Stimulated activated CD4-positive, alpha-beta T cell treated with anti-CD3 and anti-CD28 coated beads, Interleukin-4, amount 100 ng/mL, for 1 hour (primary cell): ENCODE measurements at places on chromosomes 6 and 20.

- no peak for DNase-seq
Measured at GRCh38 chr20:51382986-51383821, 159.3 kb downstream of the NFATC2 start.

DNA sequence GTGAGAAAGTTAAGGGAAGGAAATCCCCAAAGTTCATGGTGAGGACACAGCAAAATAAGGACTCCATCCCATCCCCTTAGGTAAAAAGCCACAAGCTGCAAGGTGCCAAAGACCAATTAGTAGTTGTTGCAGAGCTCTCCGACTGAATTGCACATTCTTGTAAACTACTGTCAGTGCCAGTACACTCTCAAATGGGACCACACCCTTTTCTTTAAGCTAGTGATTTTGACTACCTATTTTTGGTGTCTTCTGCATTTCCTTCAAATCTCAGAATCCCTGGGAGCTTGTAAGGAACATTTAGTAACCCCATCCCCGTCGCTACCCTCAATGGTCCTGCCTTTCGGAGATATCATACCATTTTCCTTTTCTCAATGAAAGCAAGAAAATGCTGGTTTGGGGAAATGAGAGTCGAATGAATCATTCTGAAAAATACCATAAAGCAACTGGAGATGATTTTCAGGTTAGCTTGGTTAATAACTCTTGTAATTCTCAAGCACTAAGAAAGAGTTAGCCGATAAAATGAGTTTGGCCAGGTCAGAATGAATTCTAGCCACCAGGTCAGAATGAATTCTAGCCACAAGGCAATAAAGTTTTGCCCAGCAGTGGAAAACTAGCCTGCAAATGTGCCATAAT lies 5.2 kb upstream of the HMGN3 start:
- DNase-seq: no peak

DNA sequence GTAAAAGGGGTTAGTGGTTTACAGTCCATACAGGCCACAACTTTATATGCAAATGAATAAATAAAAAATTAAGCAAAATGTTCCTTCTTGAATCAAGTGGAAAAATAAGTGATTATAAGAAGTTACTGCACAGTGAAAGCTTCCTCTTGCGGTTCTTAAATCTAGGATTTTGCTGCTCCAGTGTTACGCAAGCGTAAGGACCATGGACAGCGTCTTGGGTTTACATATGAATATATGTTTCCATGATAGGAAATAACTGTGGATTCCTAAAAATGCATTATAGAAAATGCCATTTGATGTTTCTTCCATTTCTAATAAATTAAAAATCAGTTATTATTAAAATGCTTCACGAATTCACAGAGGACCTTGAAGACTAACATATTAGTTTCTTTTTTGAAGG lies 176.6 kb upstream of the POU3F2 start:
- DNase-seq: no peak

DNA sequence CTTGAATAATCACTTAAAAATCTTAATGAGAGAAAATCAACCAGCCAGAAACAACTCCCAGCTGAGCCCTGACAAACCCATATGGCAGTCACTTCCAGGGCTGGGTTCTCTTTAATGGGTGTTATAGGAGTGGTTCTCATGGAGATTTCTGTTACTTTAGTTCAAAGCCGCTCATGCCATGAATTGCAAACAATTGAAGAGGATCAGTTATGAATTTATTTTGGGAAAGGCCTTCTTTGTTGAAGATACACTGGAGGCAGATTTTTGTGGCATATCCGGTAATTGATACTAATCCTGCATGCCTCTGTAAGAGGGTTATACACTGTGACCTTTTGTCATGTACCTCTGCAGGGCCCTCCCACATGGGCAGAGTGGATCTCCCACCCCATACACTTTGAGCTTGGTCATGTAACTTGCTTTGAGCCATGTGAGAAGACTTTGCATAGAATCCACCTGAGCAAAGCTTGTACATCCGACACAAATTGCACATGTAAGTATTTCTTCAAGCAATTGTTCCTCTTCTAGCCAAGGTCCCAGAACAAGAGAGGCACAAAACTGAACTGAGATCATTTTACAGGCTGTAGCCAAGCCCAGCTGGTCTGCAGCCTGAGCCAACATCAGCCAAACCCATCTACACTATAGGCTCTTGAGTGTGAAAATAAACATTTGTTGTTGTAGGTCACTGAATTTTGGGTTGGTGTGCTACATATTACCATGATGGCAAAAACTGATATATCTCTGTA lies 492.3 kb downstream of the PREX1 start:
- no peak for DNase-seq

GRCh38 chr20:64224351-64225170 lies 31.0 kb upstream of the PCMTD2 start:
- DNase-seq: no peak

- DNase-seq: peak; percentile 49
Measured at GRCh38 chr20:43914311-43915210, at the start of gene TOX2. TSS of gene TOX2 (plus strand) at chr20:43914852. CDS start at chr20:43914892, 40 bp downstream.

GRCh38 chr6:143516690-143517446 lies 5.3 kb upstream of the FUCA2 start:
- DNase-seq: no peak

DNA sequence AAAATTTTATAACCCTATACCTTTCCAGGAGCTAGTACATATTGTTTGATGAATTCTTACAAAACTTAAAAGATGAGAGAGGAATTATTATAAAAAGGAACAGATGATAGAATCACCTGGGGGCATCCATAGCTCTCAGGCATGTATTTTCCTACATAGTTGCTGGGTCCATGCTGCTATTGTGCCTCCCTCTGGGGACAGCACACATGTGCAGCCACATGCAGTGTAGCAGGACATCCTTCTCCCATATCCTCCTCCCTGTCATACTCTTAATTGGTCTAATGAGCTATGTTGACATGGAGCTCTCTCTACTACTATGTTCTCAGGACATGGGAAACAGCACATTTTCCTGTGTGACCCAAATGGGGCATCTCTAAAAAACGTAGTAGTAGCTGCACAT lies 898.2 kb upstream of the MAP3K7 start:
- no peak for DNase-seq

- no peak for DNase-seq
Measured at GRCh38 chr6:119575721-119576120, 226.2 kb upstream of the MAN1A1 start.

DNA sequence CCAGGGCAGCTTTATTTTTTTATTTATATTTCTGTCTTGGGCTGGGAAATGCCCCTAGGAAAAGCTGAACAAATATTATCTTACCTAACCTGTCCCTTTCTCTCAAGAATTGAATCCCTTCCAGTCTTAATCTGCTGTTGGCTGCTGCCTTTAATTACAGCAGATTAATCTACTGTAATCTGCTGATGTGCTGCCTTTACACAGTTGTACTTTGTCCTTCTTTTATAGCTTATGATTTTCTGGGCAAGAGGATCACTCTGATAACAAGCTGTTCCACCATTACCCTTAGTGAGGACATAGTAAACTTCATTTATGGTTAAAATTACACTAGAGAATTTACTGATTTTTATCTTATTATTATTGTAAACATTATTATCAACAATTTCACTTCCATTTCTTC lies 234.5 kb upstream of the MAN1A1 start:
- DNase-seq: no peak

DNA sequence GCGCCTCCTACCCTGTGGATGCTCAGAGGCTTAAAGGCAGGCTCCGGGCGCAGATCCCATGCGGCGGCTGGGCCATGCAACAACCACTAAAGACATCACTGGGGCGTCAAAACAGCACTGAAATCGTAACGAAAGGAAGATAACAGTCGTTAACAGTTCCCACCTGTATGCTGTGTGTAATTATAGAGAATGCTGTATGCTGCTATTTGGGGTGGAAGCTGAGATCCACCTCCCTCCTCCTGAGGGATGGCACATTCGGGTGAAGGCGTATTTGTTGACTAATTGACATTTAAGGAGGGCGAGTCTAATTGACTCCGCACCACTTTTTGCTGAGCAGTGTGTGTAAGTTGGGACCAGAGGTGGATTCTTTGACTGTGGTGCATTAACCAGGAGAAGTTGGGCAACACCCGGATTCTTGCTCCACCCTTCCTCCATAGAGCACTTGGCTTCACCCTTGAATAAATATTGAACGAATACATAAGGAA lies 687 bp downstream of the SLC35A1 start:
- peak; percentile 61 for DNase-seq

- DNase-seq: no peak
Measured at GRCh38 chr20:13586133-13586532, 52.6 kb downstream of the TASP1 start.

- DNase-seq: no peak
Measured at GRCh38 chr6:36867471-36868224, 7.0 kb downstream of the PPIL1 start.

- DNase-seq: no peak
Measured at GRCh38 chr6:24321538-24322162, 36.2 kb downstream of the DCDC2 start.

DNA sequence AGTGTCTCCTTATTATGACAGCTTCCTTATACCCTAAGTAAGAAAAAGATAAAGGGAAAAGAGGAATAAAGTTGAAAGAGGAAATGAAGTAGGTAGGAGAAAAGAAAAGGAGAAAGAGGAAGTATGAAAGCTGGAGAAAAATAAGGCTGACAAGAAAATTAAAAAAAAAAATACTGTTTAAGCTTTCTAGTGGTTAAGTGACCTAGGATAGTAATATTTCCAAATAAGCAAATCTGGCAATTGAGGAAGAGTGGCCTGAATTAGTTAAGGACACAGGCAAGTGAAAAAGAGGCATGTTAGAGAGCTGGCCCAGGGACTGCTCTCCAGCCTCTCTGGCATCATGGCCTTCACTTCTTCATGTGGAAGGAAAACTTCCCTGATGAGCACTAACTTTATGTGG lies 76.5 kb upstream of the ADGRF1 start:
- no peak for DNase-seq

- DNase-seq: no peak
Measured at GRCh38 chr20:2084703-2085102, 16.9 kb upstream of the STK35 start.

GRCh38 chr20:25247000-25247517 lies 826 bp upstream of the PYGB start:
- no peak for DNase-seq

DNA sequence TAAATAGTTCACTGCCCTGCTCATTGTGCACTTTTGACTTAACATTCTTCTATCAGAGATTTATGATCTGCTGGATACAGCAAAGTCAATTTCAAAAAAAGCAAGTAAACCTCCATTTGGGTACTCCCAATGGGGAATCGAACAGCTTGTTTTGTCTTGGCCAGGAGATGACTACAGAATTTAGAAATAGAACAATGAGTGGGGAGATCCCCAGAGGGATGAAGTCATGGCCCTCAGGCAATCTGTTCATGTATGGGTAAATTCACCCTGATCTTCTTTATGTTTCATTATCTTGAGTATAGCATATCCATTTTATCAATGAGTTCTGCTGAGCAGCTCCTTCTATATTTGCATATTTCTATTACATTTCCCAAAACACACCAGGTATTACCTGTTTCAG lies 1681.9 kb downstream of the HACE1 start:
- DNase-seq: no peak

GRCh38 chr6:126957721-126958120 lies 160.8 kb upstream of the RSPO3 start:
- no peak for DNase-seq

GRCh38 chr6:25882051-25882496 lies 8.0 kb upstream of the SLC17A3 start:
- peak; percentile 12 for DNase-seq

DNA sequence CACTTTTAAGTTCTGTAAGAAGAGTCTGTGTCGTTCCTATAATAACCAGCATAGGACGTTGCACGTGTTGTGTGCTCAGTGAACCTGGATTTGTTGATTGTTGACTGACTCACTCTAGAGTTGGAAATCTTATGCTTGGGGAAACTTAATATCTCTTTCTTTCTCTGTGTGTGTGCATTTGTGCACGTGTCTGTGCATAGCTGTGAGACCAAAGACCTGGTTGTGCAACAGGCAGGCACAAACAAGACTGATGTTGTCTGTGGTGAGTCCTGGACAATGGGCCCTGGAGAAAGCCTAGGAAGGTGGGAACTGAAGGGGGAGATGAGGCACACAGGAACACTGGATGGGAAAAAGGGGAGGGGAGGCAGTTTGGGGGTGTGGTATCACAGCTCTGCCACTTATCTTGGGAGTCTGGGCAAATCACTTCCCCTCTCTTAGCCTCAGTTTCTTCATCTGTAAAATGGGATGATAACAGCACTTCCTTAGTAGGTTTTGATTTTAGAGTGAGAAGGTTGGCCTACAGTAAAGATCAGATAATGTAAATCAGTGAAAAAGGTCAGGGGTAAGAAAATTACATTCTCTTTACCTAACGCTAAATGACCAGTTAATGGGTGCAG lies 8.4 kb downstream of the CD40 start:
- no peak for DNase-seq

DNA sequence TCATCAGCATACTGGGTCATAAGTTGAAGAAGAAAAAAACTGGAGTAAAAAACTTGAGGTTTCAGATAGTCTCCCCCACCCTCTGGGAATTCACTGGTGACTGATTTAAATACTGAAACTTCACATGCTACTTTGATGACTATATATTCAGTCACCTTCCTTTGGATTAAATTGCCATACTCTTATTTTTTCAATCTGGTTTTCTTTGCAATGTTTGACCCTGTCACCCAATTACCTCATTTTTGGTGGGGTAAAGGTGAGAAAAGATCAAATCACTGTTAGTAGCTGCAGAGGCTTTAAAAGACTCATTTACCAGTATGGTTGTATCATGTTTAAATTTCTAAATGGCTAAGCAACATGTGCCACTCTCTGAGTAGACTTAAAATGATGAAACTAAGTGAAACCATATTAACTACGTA lies 862.7 kb upstream of the FLRT3 start:
- no peak for DNase-seq

- no peak for DNase-seq
Measured at GRCh38 chr6:129104560-129104959, 221.6 kb downstream of the LAMA2 start.

DNA sequence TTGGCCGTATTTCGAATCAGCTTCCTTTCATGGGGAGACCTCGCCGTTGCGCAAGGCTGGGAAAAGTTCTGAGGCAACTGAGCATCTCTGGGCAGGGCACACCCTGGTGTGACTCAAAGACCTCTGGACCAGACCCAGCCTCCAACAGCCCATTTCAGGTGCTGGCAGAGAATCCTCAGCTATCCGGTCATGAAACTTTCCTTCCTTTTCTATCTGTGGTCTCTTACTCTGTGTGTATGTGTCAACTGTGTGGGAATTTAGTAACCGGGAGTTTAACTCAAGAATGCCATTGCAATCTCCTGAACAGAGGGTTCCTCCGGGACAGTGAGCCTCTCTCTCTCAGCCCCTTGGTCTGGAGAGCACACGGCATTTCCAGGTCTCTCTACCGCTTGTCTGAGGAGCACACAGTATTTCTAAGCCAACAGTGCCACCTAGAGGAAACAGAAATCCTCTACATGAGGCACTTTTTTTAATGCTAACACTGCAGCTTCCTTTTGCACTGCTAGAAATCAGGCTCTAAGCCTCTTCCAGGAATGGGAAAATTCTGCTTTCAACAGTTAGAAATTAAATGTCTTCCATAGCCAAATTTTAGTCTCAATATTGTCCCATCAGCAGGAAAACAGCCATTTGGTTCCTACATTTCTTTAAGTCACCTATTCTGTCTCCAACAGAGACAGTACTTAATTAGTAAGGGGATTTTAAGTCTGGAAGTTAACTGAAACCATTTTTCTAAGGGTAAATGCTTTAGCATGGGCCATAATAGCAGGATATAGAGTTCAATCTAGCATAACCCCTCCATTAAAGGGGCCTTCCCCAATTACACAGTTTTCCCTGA lies 32.7 kb downstream of the PLN start:
- no peak for DNase-seq

GRCh38 chr6:147202516-147203310 lies 1.5 kb upstream of the STXBP5 start:
- DNase-seq: peak; percentile 66

GRCh38 chr6:125019918-125020317 lies 57.7 kb downstream of the RNF217 start:
- DNase-seq: no peak
